Type B pancreatic cell (in vitro differentiated cells): ENCODE measurements at places on chromosomes 3 and 15.

DNA sequence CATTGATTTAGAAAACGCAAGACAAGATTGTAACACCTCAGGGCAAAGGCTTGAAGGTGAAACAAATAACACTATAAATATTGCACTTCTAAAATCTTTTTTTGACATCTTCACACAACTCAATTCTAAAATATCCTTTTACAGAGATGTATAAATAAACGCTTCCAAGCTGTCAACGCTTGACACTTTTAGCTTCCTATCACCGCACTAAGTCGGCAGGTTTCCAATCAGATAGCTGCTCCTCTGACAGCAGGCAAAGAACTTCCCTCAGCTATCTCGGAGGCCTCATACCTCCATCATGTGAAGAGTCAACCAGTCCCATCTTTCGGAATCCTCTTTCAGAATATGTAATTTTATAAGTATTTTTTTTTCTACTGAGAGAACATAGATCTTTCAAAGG, 71.0 kb downstream of the PCOLCE2 start:
- no peaks in the 10 kb centered on the region for H3K27me3 ChIP-seq
- H3K27ac ChIP-seq, result no peak overlapping the region
- H3K36me3 ChIP-seq, result no peaks in the 10 kb centered on the region
- peaks cover 7% of the 10 kb centered on the region for H3K4me1 ChIP-seq
- no peak for DNase-seq

DNA sequence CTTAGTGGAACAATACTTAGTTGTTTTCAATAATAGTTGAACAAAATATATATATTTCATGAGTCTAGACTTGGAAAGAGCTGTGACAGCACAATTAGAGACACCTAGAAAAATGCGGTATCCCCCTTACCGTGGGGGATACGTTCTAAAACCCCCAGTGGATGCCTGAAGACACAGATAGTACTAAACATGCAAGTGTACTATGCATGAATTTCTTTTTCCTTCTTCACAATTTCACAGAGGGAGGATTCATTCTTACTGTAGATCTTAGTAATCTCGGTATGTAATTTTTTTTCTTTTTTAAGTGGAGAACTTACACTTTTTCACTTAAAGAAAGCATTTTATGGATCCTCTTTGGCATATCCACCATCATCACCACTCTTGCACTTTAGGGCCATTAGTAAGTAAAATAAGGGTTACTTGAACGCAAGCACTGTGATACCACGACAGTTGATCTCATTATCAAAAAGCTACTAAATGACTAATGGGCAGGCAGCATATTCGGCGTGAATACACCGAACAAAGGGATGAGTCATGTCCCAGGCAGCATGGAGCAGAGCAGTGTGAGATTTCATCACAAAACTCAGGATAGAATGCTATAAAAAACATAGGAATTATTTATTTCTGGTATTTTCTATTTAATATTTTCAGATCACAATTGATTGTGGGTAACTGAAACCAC, 72.3 kb upstream of the ZNF280D start:
- no peak overlapping the region for H3K27ac ChIP-seq
- no peak for DNase-seq
- H3K36me3 ChIP-seq, result no peaks in the 10 kb centered on the region
- no peaks in the 10 kb centered on the region for H3K4me1 ChIP-seq
- H3K27me3 ChIP-seq, result no peaks in the 10 kb centered on the region

- no peak overlapping the region for H3K4me3 ChIP-seq
- H3K27me3 ChIP-seq, result no peaks in the 10 kb centered on the region
- peaks cover 6% of the 10 kb centered on the region for H3K4me1 ChIP-seq
- peaks cover 4% of the 10 kb centered on the region for H3K36me3 ChIP-seq
- H3K27ac ChIP-seq, result no peak overlapping the region
Measured at GRCh38 chr15:40974879-40975278, 21.6 kb downstream of the CHAC1 start.

GRCh38 chr3:160374472-160374871, 24.6 kb downstream of the IFT80 start:
- no peak overlapping the region for H3K27ac ChIP-seq
- H3K36me3 ChIP-seq, result peaks cover 11% of the 10 kb centered on the region
- no peaks in the 10 kb centered on the region for H3K4me1 ChIP-seq
